CD4-positive, alpha-beta T cell treated with Interleukin-2 at 100 ng/mL for 4 hours (primary cell): ENCODE measurements at places on chromosomes 7 and 10.

GRCh38 chr7:32179567-32179966, 109.4 kb upstream of the PDE1C start:
- DNase-seq = no peak

- DNase-seq = no peak
Measured at GRCh38 chr10:131174651-131175540, 136.6 kb downstream of the TCERG1L start.

DNA sequence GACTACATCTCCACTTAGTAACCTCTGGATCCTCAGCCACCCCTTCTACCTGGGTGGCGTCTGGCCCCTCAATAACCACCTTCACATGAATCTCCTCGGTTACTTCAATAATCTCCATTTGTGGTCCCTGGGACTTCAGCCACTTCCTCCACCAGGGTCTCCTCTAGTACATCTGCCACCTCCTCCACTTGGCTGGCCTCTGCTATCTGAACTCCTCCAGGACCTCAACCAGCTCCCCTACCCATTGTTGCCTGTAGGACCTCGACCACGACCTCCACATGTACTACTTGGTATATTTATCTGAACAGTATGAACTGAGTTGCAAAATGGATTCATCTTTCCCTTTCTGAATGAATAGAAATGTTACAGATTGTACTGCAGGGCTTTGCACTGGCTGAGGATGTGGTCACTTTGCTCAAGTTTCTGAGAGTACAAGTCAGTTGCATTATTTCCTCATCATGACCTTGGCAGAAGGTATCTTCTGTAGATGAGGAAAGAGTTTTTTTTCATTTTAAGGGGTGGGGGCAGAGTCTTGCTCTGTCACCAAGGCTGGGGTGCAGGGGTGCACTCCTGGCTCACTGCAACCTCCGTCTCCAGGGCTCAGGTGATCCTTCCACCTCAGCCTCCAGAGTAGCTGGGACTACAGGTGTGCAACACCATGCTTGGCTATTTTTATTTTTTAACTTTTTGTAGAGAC, 36.0 kb downstream of the MAT1A start:
- no peak for DNase-seq

DNA sequence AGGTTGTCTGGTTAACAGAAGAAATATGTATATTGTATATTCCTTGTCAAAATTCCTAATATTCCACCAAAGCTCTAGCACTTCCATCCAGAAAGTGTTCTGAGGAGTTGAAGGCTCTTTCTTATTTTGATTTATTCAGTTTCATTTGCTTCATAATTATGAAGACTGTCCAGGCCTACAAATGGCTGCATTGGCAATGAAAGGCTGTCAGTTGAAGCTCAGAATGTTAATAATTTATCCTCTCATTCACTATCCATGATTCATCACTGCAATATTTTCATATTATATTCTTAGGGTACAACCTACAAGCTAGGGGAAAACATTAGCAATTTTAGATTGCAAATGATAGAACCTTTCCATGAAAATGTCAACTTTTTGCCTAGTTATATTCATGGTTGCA, 57.3 kb downstream of the ARID5B start:
- DNase-seq = no peak

- DNase-seq = no peak
Measured at GRCh38 chr7:120023494-120024167, 249.3 kb upstream of the KCND2 start.

- DNase-seq = peak; percentile 79
Measured at GRCh38 chr7:130942211-130942964, 208.4 kb upstream of the KLF14 start.

DNA sequence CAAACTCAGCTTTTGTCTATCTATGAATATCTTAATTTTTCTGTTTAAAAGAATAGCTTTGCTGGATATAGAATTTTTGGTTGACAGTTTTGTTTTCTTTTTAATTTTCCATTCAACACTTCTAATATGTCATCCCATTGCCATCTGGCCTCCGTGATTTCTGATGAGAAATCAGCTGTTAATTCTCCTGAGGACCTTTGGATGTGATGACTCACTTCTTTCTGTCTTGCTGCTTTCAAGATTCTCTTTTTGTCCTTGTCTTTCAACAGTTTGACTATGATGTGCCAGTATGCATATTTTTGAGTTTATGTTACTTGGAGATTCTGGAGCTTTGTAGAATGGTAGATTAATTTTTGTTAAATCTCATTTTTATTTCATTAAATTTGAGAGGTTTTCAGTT, 38.4 kb downstream of the ZNF518A start:
- DNase-seq = no peak

GRCh38 chr7:82247814-82248433, 195.7 kb downstream of the CACNA2D1 start:
- no peak for DNase-seq

- no peak for DNase-seq
Measured at GRCh38 chr7:22944510-22944909, 69.4 kb downstream of the HYCC1 start.

- no peak for DNase-seq
Measured at GRCh38 chr10:5544216-5544805, 19.6 kb downstream of the CALML3 start.

DNA sequence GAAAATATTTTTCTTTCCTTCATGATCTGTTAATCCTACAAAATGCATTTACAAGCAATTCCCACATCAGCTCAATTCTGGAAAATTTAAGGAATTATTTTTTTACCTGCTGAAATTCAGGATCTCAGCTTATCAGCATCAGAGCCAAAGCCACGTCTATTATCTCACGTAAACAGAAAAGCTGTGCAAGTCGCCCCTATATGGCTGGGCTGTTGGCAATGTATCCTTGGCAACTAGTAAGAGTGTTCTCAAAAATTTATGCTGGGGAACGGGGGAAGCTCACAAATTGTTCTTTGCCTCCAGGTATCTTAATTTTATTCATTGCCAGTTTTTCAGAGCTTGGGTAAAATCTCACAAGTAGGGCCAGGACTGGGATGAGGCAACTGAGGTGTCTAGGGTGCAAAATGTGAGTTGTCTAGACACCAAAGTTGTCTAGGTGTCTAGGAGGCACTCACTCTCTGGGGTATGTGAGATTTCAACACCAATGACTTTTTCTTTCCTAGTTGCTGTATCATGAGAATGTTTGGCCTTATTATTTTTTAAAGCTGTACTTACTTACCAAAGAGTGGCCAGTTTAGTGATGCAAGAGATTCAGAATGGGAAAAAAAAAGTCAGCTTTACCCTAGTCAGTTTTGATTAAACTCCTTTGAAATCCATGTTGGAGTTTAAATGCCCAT, 5.1 kb downstream of the GSTO2 start:
- DNase-seq = no peak

DNA sequence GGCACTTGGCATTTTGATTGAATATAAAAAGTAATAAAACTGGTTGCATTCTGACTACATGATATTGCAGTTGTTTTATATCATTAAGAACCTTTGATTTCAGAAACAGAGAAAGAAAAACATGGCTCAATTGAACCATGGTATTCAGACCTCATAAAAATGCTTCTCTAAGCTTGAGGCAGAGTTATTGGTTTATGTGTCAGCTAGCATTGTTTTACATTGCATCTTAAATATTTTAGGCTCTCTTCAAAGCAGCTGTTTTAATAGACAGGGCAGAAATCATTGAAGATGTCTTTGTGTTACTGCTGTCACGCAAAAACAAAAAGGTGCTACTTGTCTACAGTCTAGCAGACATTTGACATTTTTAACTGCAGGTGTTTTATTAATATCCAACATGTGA, 299.2 kb downstream of the EXOC4 start:
- DNase-seq = no peak

DNA sequence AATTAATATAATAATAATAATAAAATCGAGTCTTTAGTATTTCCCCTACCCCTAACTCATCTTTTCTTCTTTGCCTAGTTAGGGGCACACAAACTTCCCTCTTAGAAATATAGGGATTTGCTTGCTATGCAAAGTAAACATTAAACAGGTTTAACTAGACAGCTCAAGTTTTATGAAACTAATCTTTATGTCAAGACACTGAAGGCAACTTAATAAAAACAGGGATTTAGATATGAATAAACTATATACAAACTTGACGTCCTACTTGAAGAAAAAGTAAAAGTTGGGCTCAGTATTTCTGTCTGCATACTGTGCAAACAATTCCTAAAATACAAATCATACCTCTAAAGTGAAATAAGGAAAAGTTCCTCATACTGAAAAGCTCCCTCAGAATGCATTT, 52.1 kb upstream of the CAV2 start:
- no peak for DNase-seq

DNA sequence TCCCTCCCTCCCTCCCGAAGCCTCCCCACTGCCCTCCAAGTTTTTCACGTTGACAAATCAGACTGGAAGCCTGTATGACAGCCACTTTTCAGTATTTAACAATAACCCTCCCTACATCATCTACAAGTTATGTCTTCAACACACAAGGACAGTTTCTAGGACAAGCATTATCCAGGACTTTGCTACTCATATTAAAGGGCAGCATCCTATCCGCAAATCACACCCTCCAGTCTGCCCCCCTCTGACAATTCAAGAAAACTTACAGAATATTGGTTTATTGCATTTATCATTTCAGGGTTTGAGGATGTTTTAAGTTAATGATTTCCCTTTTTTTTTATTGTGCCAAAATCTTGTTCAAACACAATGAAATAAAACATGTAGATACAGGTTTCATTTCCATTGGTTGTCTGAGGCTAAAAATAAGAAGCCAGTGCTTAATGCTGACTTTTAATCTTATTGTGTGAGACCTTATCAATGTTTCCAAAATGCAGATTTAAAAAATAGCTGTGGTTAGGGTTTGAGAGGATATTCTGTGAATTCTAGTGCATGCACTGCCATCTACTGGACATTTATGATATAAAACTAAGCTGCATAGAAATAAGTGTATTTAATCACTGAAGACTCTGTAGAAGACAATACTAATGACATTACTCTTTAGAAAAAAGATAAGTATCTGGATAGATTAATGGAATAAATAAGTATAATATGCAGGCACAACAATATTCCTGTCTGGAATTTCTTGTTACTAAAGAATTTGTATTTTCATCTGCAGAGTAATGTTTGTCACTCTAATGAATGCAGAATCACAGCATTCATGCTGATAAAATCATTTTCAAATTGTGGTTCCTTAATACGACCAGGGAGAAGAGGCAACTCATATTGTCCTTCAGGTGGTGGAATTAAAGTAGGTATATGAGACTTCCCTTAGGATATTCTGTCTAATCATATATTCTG, 64.1 kb downstream of the CAV1 start:
- peak; percentile 60 for DNase-seq

- DNase-seq = no peak
Measured at GRCh38 chr7:132654150-132654549, 77.9 kb upstream of the PLXNA4 start.

GRCh38 chr10:2897619-2898508, 169.5 kb upstream of the PFKP start:
- DNase-seq = no peak

DNA sequence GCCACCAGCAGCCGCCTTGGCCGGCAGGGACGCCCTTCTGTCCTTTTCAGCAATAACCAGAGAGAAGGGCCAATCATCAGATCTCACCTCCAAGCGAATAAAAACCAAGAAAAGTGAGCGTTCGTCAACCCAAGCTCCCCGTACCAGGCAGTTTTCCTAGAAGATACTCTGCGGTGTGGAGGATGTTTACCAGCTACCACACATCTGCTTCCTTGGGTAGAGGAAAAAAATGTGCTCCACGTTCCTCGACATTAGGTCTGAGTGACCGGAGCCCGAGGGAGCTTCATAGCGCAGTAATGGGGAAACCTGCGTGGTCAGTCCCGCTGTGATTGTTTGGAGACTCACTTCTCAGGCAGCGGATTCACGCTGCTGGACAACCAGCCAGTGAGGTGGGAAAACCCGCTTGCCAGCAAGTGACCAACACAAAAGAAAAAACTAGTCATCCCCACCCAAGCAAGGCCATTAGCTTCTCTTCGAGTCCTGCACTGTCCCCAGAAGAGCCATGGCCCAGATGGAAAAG, 73.0 kb downstream of the ZRANB1 start:
- DNase-seq = no peak

DNA sequence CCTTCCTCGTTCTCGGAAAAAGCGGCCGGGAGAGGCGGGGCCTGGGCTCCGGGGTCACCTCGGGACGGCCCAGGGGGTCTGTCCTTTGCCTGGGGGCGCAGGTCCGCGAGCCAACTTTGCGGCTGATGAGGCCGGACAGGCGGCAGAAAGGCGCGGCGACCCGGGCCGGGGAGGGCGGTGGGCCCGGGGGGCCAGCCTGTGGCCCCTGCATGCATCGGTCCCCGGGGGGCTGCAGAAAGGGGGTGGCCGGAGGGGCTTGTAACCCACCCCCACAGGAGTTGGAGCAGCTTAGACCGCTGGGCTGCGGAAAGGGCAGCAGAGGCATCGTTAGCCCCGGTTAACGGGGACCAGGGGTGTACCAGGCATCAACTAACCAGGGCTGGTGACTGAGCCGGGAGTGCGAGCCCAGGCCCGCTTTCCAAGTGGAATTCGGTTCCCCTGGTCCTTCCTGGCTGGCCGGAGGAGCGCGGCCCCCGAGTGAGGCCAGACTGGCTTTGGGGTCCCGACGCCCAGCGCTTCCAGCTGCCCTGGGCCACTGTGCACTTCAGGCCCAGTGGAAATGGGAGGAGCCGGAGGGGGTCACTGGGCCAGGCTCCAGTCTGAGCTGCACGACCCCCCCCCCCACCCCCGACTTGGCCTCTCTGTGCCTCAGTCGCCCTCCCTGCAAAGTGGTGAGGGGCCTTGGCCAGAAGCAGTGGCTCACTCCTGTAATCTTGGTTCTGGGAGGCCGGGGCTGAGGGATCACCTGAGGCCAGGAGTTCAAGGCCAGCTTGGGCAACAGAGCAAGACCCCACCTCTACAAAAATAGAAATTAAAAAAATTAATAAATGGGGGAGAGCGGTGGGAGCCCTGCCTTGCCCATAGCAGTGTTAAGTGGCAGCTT, 919 bp downstream of the SLC29A4 start:
- DNase-seq = no peak

GRCh38 chr7:120588416-120588815, 269.5 kb downstream of the TSPAN12 start:
- DNase-seq = no peak
